Hepatocyte (in vitro differentiated cells): ENCODE measurements at places on chromosomes 1 and 21. TPM values are rescaled to one million over a fixed set of nuclear protein-coding genes. Genes with fewer than 3 reads are reported as not detected.

Gene NPPB
- polyA plus RNA-seq, result 4.3 and 6.7 TPM in 2 replicates

Gene SLC45A1
- polyA plus RNA-seq, result 1.0 and 1.6 TPM in 2 replicates

Gene C1orf94
- polyA plus RNA-seq, result not detected in 2 replicates

Gene FAM131C
- polyA plus RNA-seq, result 7.5 and 11.7 TPM in 2 replicates

Gene CASQ1
- polyA plus RNA-seq, result 0.51 and 0.57 TPM in 2 replicates

Gene SLC16A4
- polyA plus RNA-seq, result 8.3 and 10.7 TPM in 2 replicates

Gene LCE1A
- not detected in 2 replicates for polyA plus RNA-seq

Gene FMO4
- 10.3 and 12.6 TPM in 2 replicates for polyA plus RNA-seq

Gene LHX8
- polyA plus RNA-seq, result 0.37 and 0.73 TPM in 2 replicates

Gene TACSTD2
- polyA plus RNA-seq, result 17.3 and 21.7 TPM in 2 replicates

Gene LDLRAD1
- 0.13 and 0.82 TPM in 2 replicates for polyA plus RNA-seq

Gene HLX
- polyA plus RNA-seq, result 5.9 and 6.1 TPM in 2 replicates

Gene ESPN
- 48.4 and 65.7 TPM in 2 replicates for polyA plus RNA-seq

Gene TMEM35B
- polyA plus RNA-seq, result 51.5 and 51.8 TPM in 2 replicates

Gene KLHDC9
- 4.5 and 7.4 TPM in 2 replicates for polyA plus RNA-seq

Gene LAMC2
- polyA plus RNA-seq, result 32.9 and 45.3 TPM in 2 replicates

Gene AMY1C
- polyA plus RNA-seq, result not detected in 2 replicates
